ENCODE measurements at places on chromosomes 1 and 21. TPM values are rescaled to one million over a fixed set of nuclear protein-coding genes. Genes with fewer than 3 reads are reported as not detected.

The SETSIP gene
- total RNA-seq: not detected

- no peak for DNase-seq
Measured at GRCh38 chr1:167716000-167716271, 5.8 kb upstream of the MPZL1 start.

GRCh38 chr1:229013981-229014380 lies 256.9 kb upstream of the RAB4A start:
- DNase-seq: no peak

DNA sequence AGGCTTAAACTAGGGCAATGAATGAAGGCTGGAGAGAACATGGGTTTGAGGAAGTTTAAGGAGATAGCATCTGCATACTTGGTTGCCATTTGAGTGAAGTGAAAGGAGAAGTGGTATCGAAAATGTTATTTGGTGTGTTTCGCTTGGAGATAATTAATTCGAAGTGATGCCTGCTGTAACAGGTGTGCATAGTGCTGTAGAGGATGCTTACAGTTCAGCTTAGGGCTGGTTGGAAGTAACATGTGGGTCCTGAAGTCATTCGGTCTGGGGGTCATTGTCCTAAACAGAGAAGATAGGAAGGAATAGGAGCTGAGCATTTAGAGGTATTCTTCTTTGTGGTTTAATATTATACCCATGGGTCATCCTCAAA lies 301 bp upstream of the NUDT17 start:
- no peak for DNase-seq

The SIM2 gene
- total RNA-seq: not detected

DNA sequence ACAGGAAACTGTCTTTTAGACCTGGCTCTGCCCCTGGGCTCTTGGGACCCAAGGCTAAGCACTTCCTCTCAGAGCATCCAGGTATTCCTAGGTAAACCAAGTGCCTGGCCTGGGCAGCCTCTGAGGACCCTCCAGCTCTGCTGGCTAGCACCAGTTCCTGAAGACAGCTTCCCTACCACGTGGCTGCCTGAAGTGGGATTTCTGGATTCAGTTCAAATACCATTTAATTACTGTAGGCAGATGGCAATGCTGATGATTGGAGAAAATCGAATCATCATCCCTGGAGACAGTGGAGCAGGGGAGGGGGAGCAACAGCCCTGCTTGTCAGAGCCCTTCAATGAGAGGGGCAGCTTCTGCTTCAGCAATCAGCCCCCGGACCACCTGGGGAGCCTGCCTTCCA lies 11.9 kb downstream of the KIF21B start:
- DNase-seq: no peak

DNA sequence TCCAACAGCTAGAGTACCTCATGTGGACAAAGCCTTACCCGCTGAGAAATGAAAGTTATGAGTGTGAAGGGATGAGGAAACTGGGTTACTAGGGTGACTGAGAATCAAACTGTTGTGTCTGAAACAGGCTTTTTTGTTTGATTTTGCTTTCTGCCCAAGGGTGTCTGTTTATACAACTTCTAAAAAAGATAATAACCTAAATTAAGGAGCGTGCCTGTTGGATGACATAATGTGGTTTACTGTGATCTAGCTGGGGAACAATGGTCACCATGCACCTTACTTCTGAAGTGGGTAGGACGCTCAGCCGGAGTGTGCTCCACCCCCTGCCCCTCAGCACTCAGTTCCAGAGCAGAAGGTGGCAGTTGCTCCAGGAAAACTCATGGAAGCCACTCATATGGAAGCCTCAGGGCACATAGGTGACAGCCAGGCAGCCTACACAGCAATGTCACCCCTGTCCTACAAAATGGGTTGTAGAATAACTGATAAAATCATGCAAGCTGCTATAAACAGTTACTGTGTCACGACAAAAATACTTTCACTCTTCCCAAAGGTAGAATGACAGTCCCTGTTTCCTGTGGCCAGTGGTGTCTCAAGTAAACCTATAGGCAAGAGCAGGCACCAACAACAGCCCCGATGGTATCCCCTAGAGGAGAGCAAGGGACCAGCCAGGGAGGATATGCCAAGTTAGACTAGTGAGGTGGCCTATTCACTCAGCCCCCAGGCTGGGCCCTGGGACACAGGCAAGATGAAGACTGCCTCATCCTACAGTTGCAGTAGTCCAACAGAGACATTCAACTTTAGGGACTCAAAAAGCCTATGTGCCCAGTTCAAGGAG lies 29.3 kb downstream of the SIPA1L2 start:
- no peak for DNase-seq

- no peak for DNase-seq
Measured at GRCh38 chr1:36643371-36644270, 160.9 kb upstream of the CSF3R start.

The TCEA3 gene
- 64.6 TPM for total RNA-seq

The ROR1 gene
- total RNA-seq: 4.8 TPM

DNA sequence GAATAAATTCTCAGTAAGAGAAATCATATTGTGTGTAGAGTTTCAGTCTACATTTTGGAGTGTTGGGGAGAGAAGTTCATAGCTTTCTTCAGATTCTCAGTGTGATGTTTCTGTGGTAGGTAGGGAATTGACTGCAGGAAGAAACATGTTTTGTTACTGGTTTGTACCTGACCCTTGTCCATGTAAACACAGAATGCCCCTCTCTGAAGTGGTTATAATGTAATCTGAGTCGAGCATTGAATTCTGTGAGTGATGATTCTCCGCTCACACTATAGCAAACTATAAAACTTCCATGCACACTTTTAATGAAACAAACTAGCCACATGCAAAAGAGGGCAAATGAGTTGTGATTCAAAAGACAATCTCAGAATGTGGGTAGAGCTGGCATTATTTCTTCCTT lies 433.2 kb downstream of the USP25 start:
- DNase-seq: no peak

The RASSF5 gene
- 7.4 TPM for total RNA-seq

GRCh38 chr1:179129702-179130473 lies 48.0 kb downstream of the TOR3A start:
- no peak for DNase-seq

The ZNF436 gene
- 13.3 TPM for total RNA-seq

All from Peyer's patch (tissue), 4 donors.